ENCODE measurements at places on chromosomes 12 and 14.

- no peak for DNase-seq
Measured at GRCh38 chr12:110424237-110424636, 20.7 kb upstream of the ANAPC7 start.

DNA sequence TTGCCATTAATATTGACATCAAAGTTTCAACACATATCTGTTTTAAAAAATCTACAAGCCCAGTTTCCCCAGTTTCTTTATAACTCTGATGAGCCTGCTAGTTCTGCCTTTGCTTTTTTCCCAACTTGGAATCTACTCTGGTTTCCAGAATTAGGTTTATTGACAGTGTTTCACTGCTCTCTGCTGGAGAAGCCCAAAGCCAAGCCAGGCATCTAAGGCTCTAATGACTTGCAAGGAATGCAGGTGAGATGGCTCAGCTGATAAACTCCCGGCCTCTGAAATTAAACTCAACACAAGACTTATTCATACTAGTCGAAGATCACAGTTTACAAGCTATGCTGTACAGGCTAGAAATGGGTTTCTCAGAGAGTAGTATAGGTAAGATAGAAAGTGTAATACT lies 54.3 kb downstream of the HMGA2 start:
- DNase-seq: no peak

DNA sequence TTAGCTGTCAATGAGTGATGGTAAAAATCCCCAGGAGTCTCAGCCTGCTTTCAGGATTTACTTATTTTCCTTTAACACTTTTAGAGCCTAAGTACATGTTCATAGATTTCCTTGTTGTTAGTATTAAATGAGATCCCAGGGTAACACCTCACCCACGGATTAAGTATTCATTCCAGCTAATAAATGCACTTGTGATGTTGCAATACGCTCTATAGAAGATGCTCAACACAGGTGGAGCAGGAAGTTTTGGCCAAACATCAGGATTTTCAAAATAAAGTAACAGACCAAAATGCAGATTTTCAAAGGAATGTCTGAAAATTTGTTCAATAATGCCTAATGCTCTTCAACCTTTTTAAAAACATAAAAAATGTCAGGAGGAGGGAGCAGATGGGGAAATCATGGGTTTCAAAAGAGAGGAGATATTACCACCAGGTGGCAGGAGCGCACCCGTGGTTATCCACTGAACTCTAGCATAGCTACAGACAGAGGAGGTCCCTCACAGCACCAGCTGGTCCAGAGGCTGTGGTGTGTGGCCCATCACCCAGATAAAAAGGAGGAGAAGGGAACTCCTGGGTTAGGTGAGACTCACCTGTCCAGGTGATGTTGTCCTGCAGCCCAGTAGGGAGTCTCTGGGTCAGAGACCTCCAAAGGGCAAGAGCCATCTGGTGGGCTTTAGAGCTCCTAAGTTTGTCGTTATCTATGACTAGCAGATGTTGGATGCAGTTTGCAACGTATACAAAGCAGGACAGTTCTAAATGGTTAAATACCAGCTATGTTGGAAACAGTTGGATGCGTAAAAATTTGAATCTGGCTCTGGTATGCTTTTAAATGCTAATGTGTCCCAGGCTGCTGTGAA lies 1158.4 kb upstream of the TMEM132C start:
- peak; percentile 76 for DNase-seq

DNA sequence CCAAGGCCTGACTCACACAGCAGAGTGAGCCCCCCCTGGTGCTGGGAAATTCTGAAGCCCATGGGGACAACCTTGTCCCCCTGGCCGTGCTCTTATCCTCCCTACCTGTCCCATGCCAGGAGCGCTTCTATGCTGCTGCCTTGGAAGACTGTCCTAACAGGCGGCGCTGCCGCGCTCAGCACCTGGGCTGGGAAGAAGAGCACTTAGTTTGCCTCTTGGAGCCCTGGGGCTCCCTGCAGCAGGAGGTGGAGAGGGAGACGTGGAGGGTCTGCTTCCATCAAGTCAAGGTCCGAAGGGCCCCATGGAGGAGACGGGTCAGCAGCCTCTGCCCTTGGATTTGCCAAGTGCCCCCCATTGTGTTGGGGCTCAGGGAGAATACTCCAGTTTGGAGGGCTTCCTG lies 300.5 kb downstream of the CACNA1C start:
- DNase-seq: no peak

All from right forelimb (tissue), 1 donor.